Stimulated activated CD8-positive, alpha-beta memory T cell treated with anti-CD3 and anti-CD28 coated beads, Interleukin-12 subunit alpha, Interleukin-12 subunit beta, amount 100 ng/mL, for 4 hours (primary cell): ENCODE measurements at places on chromosomes 6 and 20.

DNA sequence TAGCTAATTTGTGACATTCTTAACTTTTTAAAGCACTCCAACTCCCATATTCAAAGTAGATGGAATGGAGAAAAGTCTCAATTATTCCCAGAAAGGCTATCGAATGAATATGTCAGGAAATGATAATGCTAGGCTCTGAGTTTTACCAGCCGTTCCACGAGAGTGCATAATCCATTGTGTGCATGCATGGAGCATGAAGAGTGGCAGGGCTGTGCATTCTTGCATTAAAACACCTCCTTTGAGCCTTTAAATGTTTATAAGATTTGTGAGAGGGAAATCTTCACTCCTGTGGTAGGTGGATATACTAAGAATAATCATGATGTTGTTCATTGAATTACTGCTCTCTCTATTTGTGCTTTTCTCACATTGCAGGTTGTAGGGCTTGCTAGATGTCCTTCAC, 178.3 kb downstream of the CARMIL1 start:
- DNase-seq: no peak

DNA sequence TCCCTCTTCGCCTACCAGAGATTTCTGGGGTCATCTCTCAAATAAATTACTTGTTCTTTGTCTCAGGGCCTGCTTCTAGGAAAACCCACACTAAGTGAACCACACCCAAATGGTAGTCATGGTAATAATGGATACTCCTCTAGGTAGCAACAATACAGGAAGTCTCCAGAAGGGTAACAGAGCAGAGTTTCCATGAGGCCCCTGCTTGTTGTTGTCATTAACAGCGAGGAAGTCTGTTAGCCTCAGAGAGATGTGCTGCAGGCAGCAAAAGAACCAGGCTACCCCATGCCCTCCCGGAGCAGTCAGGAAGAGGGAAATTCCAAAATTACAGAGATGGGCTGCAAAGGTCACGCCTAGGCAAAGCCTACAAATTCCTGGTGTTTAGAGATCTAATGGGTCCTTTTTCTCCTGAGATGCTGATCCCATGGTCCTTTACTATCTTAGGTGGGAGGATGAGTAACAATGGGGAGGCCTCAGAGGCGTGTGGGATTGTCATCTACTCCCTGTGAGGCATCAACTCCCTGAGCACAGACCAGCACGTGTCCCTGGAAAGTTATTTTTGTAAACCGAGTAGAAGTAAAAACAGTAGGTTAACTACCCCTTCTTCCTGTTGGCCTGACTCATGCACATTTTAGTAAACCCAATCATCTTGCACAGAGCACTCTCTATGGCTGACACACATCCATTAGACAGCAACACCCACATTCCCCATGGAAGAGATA, 10.1 kb downstream of the ISM1 start:
- DNase-seq: no peak

DNA sequence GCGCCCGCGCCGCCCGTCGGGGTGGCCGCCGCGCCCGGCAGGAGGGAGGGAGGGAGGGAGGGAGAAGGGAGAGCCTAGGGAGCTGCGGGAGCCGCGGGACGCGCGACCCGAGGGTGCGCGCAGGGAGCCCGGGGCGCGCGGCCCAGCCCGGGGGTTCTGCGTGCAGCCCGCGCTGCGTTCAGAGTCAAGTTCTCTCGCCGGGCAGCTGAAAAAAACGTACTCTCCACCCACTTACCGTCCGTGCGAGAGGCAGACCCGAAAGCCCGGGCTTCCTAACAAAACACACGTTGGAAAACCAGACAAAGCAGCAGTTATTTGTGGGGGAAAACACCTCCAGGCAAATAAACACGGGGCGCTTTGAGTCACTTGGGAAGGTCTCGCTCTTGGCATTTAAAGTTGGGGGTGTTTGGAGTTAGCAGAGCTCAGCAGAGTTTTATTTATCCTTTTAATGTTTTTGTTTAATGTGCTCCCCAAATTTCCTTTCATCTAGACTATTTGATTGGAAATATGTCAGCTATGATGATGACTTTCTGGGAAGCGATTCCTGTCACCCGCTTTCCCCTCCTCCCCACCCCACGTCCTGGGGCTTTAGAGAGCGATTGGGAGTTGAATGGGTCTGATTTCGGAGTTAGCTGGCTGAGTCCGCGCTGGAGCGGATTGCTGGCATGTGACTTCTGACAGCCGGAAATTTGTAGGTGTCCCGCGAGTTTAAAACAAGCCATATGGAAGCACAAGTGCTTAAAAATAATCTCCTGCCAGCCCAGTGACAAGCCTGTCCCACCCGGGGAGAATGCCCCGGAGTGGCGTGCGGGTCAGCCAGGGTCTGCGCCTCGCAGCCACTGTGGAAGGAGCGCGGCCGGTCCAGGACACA, 1.1 kb downstream of the ESR1 start:
- DNase-seq: no peak

- no peak for DNase-seq
Measured at GRCh38 chr6:15036690-15037245, 209.1 kb upstream of the JARID2 start.

GRCh38 chr6:156595476-156595875, 181.7 kb upstream of the ARID1B start:
- no peak for DNase-seq

GRCh38 chr6:30747902-30748769, 3.8 kb upstream of the IER3 start:
- DNase-seq: no peak

DNA sequence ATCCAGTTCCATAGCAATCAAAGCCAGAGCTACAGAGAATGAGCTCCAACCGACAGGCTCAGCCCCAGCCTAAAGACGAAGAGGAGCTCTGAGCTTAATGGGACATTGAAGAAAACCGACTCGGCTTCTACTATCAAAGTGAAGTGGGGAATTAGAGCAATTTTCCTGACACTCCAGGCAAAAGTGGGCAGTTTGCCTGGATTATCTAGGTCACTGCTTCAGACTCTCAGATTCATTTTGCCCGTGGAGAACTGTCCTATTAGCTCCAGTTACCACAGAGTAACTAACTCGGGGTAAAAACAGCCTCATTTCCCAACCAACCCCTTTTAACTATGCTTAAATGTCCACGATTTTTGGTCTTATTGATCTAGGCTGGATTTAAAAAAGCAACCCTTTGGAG, 592.1 kb upstream of the NRSN1 start:
- DNase-seq: no peak

DNA sequence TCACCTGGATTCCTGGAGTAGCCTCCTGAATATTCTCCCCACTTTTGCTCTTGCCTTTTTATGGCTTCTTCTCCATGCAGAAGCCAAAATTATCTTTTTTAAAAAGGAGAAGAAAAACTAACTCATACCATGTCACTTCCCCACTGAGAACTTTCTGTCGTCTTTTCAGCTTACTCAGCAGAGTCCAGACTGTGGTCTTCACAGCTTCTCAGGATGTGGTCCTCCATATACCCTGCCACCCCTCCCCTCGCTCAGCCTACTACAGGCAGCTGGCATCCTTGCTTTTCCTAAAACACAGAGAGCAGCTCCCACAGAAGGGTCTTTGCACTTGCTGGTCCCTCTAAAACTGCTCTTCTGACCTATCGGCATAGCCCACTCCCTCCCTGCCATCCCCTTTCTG, 89.4 kb upstream of the ISM1 start:
- no peak for DNase-seq

DNA sequence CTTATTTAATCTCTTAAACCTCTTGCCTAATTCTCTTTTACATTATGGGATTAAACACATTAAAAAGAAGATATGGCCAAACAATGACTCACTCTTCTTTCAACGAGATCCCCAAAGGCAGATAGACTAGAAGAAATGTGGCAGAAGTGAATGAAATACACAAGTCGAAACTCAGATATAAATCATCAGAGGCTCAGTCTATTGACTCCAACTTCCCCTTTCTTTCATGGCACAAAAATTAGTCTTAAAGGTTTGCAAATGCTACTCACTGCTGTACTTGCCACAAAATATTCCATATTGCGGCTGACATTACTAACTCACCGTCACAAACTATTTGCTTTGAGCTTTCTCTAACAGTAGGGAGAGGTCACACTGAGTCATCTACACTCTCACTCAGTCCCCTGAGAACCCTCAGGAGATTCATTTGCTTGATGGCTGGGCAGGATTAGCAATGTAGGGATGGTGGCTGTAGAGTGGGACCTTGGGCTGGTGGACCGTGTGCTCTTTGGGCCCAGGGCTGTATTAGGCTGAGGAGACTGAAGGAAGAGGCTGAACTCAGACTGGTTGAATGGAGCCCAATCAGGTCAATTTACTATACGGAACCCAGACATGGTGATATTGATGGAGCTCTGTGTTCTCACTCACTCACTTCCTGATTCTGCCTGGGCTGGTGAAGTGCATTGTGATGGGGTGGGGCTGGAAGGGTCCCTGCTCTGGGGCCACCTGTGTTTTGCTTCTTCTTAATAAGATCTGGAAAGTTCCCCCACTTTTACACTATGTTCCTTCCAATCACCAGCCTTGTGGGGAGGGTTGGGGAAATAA, 42.8 kb upstream of the UBR2 start:
- no peak for DNase-seq
